Activated T-cell treated with anti-CD3 and anti-CD28 coated beads for 24 hours (primary cell): ENCODE measurements at places on chromosomes 12 and 14.

- DNase-seq: no peak
These were observed 105.8 kb downstream of the KCNC2 start for GRCh38 chr12:75103822-75104221.

DNA sequence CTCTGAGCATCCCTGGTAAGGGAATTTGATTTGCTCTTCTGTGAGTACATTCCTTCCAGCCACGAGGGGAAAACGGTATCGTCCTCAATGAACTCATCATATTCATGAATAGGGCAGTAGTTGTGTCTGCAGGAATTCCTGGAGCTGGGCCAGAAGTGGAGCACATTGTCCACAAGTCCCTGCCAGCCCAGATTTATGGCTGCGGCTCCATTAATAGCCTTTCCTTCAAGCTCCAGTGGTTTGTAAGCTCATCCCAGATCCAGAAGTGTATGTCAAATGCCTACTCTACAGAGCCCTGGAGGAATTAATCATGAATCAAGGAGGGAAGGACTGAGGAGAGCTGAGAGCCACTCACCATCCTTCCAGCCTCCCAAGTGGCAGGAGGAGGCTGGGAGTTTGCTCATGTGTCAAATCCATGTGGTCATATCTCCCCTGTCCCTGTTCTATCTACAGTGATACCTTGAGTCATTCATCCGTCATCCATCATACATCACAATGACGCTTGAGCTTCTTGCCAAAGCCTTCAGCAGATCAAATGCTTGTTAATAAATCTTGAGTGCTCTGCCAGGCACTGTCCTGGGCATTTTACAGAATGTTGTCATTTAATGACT lies 65.5 kb downstream of the SVOP start:
- DNase-seq: no peak

GRCh38 chr12:52631264-52631663 lies 12.9 kb upstream of the KRT73 start:
- no peak for DNase-seq

GRCh38 chr12:128920468-128920867 lies 67.2 kb downstream of the GLT1D1 start:
- no peak for DNase-seq

DNA sequence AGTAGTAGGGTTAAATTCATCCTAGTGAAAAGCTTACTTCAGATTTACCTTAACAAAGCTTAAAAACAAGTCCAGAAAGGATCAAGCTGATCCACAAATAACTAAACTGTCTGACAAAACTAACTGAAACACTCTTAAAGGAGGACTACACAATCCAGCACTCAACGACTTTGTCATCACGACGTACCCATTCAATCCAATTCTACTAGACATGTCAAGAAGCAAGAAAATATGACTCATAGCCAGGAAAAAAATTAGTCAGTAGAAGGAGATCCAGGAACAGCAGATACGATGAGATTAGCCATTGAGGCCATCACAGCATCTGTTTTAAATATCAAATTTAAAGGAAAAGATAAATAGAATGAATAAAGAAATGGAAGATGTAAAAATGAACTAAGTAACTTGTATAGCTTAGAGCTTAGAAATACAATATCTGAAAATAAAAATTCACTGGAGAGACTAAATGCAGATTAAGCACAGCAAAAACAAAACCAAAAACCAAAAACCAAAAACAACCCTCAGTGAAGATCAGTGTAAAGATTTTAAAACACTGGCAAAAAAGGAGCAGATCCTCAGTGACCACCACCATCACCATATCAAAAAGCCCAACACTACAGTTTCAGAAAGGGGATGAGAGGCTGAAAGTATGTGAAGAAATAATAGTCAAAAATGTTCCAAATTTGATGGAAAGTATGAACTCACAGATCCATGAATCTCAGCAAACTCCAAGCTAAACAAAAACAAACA lies 95.0 kb upstream of the CCND2 start:
- no peak for DNase-seq
